Stimulated activated CD4-positive, alpha-beta T cell treated with anti-CD3 and anti-CD28 coated beads, Interleukin-2, amount 100 ng/mL, for 24 hours (primary cell): ENCODE measurements at places on chromosomes 3 and 15.
A peak's percentile ranks its signal among the peaks of the same experiment; 100 is the strongest.

GRCh38 chr15:57604507-57604906 is 12.8 kb downstream of the MYZAP start:
- no peak for DNase-seq

DNA sequence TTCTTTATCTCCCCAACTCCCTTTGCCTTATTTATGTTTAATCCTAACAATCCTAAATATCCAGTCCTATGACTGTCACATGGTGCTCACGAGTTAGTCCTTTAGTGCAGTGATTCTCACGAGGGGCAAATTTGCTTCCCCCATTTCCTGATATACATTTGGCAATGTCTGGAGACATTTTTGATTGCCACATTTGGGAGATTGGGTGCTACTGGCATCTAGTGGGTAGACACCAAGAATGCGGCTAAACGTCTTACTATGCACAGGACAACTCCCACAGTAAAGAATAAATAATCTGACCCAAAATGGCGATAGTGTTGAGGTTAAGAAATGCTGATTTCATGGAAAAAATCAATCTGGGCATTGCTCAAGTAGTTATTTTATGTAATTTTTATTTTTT is 466.5 kb downstream of the ROBO2 start:
- DNase-seq = no peak

DNA sequence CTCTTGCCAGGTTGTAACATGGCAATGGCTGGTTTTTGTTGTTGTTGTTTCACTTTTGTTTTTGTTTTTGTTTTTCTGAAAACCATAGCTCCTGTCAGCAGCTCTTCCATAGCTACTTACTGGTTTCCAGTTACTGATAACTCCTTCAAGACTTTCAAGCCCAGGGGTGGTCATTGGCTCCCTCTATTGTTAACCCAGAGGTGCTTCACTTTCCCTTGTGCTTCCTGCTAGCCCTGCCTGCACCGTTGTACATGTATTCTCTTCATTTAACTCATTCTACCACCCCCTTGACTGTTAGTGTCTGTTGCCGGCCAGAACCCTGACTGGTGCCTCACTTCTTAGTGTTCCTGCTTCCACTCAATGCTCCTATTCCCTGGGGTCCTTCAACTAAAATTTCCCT is 4.2 kb upstream of the TRAT1 start:
- peak; percentile 49 for DNase-seq

- no peak for DNase-seq
Observed at GRCh38 chr3:34312684-34313083, 514.3 kb downstream of the PDCD6IP start.

- DNase-seq = no peak
Observed at GRCh38 chr15:71201477-71201876, 86.2 kb downstream of the THSD4 start.

- DNase-seq = no peak
Observed at GRCh38 chr3:140532793-140533330, 145.0 kb upstream of the TRIM42 start.

- no peak for DNase-seq
Observed at GRCh38 chr15:56371495-56372147, 6.4 kb downstream of the TEX9 start.

- DNase-seq = no peak
Observed at GRCh38 chr15:99486371-99487336, 79.1 kb upstream of the MEF2A start.

- no peak for DNase-seq
Observed at GRCh38 chr3:72573051-72573450, 275.2 kb downstream of the SHQ1 start.

DNA sequence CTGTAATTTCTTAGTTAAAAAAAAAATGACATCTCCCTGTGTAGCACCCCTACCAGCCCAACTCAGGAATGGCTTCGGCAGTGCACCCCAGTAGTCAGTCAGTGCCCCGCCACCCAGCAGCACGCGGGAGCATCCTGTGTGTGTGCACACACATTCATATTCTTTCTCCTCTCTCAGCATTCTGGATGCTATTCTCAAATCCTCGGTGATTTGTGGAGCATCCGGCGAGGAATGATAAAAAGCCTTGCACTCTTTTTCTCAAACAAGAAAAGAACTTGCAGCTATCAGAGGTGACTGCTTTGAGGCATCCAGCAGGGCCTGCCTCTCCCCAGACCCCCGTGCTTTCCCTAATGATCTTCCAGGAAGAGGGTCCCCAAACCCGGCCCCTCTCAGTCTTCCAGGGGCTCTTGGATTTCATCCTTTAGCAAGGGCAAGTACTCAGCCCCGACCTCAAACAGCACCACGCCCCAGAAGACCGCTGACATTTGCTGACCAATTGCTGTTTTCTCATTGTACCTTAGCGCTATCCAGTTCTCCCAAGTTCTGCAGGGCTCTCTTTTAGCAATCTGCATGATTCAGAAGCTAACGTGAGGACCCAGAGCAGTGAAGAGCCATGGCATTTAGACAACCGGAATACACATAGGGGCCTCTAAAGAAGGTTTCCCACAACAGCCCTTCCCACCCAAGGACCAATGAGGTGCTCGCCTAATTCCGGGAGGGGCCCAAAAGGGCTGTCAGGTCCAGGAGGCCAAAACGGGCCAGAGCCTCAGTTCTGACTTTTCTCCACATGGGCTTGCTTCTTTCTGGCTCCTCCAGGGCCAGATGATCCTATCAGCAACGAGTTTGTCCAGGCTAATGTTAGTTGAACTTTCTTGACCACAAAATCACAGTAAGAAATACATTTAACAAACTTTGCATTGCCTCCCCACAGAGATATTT is 72.2 kb downstream of the FAM174B start:
- DNase-seq = no peak

GRCh38 chr15:87716422-87716821 is 540.1 kb downstream of the NTRK3 start:
- no peak for DNase-seq

- no peak for DNase-seq
Observed at GRCh38 chr3:123929325-123929724, 31.7 kb downstream of the CCDC14 start.

DNA sequence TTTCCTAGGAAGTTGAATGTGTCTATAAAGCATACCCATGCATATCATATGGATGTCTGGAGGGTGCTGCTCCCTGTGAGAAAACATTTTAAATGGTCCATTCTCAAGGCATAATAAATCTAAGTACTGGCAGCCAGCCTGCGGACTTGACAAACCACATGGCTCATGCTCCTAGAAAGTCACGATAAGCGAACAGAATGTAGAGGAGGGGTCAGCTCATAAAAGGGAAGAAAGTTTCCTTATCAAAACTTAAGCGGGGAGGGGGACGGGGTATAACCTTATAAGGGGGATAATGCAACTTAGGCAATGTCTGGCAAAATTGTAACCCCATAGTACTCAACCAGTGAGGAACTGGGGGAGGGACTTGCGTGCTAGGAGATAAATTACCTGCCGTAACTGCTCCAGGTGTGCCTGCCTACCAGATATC is 159.8 kb upstream of the LMCD1 start:
- no peak for DNase-seq

GRCh38 chr3:185943760-185944106 is 5.9 kb upstream of the TRA2B start:
- DNase-seq = no peak

- DNase-seq = no peak
Observed at GRCh38 chr3:82942041-82942440, 1180.6 kb upstream of the GBE1 start.

DNA sequence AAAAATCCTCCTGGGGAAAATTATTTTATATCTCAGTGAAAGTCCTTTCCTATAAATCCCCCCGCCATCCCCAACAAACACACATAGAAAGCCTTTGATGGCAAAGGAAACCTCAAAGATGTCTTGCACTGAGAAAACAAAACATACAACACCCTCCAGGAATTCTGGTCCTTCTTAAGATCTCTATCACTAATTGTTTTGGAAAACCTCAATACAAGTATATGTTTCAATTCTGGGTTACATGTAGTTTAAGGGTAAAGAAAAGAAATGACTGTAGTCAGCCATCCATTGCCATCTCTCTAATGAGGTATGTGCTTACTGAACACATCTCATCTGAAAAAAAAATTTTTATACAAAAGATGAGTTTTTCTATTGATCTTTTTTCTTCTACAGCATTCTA is 97.3 kb downstream of the FSIP1 start:
- DNase-seq = no peak

- no peak for DNase-seq
Observed at GRCh38 chr3:16148783-16149182, 25.7 kb upstream of the GALNT15 start.

- no peak for DNase-seq
Observed at GRCh38 chr15:76776969-76777368, 128.2 kb downstream of the SCAPER start.

- DNase-seq = no peak
Observed at GRCh38 chr3:124263168-124263567, 271.2 kb upstream of the ROPN1 start.

GRCh38 chr3:107344722-107345121 is 32.5 kb upstream of the CCDC54 start:
- no peak for DNase-seq

GRCh38 chr15:96342406-96343112 is 12.1 kb downstream of the NR2F2 start:
- no peak for DNase-seq

DNA sequence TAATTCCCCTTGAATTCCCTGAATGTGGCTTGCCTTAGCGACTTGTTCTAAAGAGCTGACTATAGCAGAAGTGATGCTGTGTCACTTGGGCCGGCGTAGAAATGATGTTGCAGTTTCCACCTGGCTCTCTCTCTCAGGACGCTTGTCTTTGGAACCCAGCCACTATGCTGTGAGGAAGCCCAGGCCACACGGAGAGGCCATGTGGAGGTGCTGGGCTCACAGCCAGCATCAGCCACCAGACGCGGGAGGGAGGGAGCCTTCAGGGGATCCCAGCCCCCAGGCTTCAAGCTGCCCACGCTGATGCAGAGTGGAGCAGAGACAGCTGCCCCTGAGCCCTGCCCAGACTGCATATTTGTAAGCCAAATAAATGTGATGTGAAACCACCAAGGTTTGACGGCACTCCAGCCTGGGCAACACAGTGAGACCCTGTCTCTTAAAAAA is 18.6 kb downstream of the RNU5B-1 start:
- no peak for DNase-seq

- peak; percentile 31 for DNase-seq
Observed at GRCh38 chr15:68821841-68822381, 1.2 kb upstream of the ANP32A start.

- DNase-seq = no peak
Observed at GRCh38 chr3:40598338-40598737, 73.6 kb downstream of the ZNF621 start.

- DNase-seq = no peak
Observed at GRCh38 chr3:99419116-99419515, 219.3 kb upstream of the COL8A1 start.

- DNase-seq = no peak
Observed at GRCh38 chr3:106030627-106030963, 161.8 kb upstream of the CBLB start.

DNA sequence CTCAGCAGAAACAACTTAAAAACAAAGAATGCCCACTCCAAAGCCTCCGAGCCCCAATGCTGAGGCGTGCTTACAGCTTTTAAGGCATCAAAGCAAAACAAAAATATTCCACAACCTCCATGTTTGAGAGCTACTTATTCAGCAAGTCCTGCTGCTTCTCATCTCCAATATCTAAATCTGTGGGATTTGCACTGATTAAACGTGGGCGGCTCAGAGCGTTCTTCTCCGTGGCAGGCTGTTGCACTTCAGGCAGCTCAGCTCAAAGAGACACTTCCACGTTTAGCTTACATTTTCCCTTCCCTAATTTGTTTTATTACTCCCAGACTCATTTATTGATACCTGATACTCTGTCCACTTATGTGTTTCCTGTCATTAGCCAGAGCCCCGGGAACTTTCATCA is 282.6 kb upstream of the MCTP2 start:
- no peak for DNase-seq

GRCh38 chr15:38920966-38921365 is 356.4 kb upstream of the RASGRP1 start:
- no peak for DNase-seq

GRCh38 chr3:135017003-135017893 is 222.2 kb downstream of the EPHB1 start:
- no peak for DNase-seq

DNA sequence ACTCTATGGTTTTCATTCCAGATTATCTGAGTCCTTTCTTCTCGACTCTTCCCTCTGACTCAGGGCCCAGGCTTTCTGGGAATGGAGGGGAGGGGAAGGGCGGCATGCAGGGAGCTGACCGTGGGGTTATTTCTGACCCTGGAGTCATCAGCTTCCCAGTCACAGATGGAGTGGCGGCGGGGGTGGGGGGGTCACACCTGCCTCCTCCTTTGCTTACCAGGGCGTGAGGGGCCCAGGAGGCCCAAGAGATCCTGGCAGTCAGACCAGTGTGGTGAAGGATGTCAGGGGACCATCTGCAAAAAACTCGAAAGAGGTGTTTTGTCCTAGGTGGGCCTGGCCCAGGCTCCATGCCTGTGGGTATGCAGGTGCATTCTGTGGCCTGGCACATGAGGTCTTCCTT is 996 bp upstream of the XIRP1 start:
- DNase-seq = no peak

GRCh38 chr15:78120523-78120922 is 10.7 kb downstream of the CIB2 start:
- DNase-seq = no peak

GRCh38 chr15:53189860-53190259 is 399.7 kb upstream of the ONECUT1 start:
- DNase-seq = no peak
